Renal pelvis (tissue), 12 donors: ENCODE measurements at places on chromosomes 1 and 21. TPM values are rescaled to one million over a fixed set of nuclear protein-coding genes. Genes with fewer than 3 reads are reported as not detected.

- DNase-seq, result no peak
These were observed 6.4 kb downstream of the SSBP3 start for GRCh38 chr1:54399765-54400164.

- DNase-seq, result no peak
These were observed 10.2 kb downstream of the PRXL2B start for GRCh38 chr1:2596530-2597333.

- peak; percentile 54 for DNase-seq
These were observed 95.2 kb downstream of the KCNJ15 start for GRCh38 chr21:38351961-38352521.

DNA sequence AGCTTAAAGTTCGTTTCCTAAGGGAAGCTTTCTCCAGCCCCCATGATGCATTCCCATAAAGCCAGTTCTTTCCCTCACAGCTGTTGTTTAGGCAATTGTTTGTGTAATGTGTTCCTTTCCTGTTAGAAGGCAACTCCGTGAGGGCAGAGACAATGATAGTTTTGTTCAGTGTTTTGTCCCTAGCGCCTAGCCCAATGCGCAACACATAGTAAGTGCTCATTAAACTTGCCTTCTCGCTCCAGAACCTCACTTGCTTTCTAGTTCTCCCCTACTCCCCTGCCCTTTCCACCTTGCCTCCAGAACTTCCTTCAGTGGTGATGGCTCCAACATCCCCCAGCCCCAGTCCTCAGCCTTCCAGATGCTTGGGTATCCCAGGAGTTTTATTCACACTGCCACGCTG is 115.4 kb downstream of the TMEM53 start:
- DNase-seq, result no peak

The CLCA1 gene
- polyA plus RNA-seq, result not detected

The SDC3 gene
- 32.8 TPM for polyA plus RNA-seq

The DYNLT5 gene
- 1.7 TPM for polyA plus RNA-seq
